ENCODE measurements at places on chromosomes 4 and X. TPM values are rescaled to one million over a fixed set of nuclear protein-coding genes. Genes with fewer than 3 reads are reported as not detected.
A peak's percentile ranks its signal among the peaks of the same experiment; 100 is the strongest.

Gene HAND2
- not detected for total RNA-seq

Gene THAP9
- 2.3 TPM for total RNA-seq

Gene USP26
- not detected for total RNA-seq

Gene H2BW2
- total RNA-seq, result not detected

Gene LUZP4
- not detected for total RNA-seq

Gene GBA3
- total RNA-seq, result not detected

Gene NDST3
- total RNA-seq, result not detected

Gene TBC1D8B
- total RNA-seq, result 0.26 TPM

Gene PNMA5
- total RNA-seq, result not detected

GRCh38 chr4:172992648-172993378, 175.8 kb upstream of the GALNT7 start:
- H3K4me3 ChIP-seq, result no peak overlapping the region
- H3K36me3 ChIP-seq, result no peaks in the 10 kb centered on the region
- no peak overlapping the region for H3K27ac ChIP-seq
- peaks cover 3% of the 10 kb centered on the region for H3K27me3 ChIP-seq
- DNase-seq, result no peak

- no peaks in the 10 kb centered on the region for H3K4me1 ChIP-seq
- H3K4me3 ChIP-seq, result no peak overlapping the region
- H3K27ac ChIP-seq, result no peak overlapping the region
Measured at GRCh38 chr4:34200535-34200934, 2043.8 kb downstream of the ARAP2 start.

- H3K27ac ChIP-seq, result peak overlapping the region; percentile 89
- peaks cover 41% of the 10 kb centered on the region for H3K4me1 ChIP-seq
- peak; percentile 31 for DNase-seq
- H3K4me3 ChIP-seq, result peak overlapping the region; percentile 64
- H3K36me3 ChIP-seq, result peaks cover 25% of the 10 kb centered on the region
Measured at GRCh38 chrX:78321809-78322208, 5.6 kb downstream of the CYSLTR1 start.

- no peak for DNase-seq
- no peak overlapping the region for H3K4me3 ChIP-seq
- no peaks in the 10 kb centered on the region for H3K27me3 ChIP-seq
- no peak overlapping the region for H3K27ac ChIP-seq
Measured at GRCh38 chrX:10048076-10048475, 80.9 kb downstream of the CLDN34 start.

GRCh38 chrX:44674906-44675305, 132.2 kb upstream of the FUNDC1 start:
- no peaks in the 10 kb centered on the region for H3K27me3 ChIP-seq
- DNase-seq, result no peak
- H3K27ac ChIP-seq, result no peak overlapping the region

- H3K27ac ChIP-seq, result no peak overlapping the region
- peaks cover 6% of the 10 kb centered on the region for H3K4me1 ChIP-seq
- no peaks in the 10 kb centered on the region for H3K27me3 ChIP-seq
- peaks cover 2% of the 10 kb centered on the region for H3K36me3 ChIP-seq
- DNase-seq, result no peak
- no peak overlapping the region for H3K4me3 ChIP-seq
Measured at GRCh38 chrX:110082161-110082560, 79.2 kb downstream of the TMEM164 start.

- no peak overlapping the region for H3K4me3 ChIP-seq
- no peak overlapping the region for H3K27ac ChIP-seq
- peaks cover 24% of the 10 kb centered on the region for H3K36me3 ChIP-seq
- no peak for DNase-seq
Measured at GRCh38 chr4:185323606-185324005, 72.1 kb downstream of the LRP2BP start.

GRCh38 chr4:1212546-1213335, 36.2 kb downstream of the CTBP1 start:
- no peak overlapping the region for H3K27ac ChIP-seq
- no peaks in the 10 kb centered on the region for H3K27me3 ChIP-seq
- peaks cover 13% of the 10 kb centered on the region for H3K36me3 ChIP-seq
- no peak for DNase-seq
- H3K4me3 ChIP-seq, result no peak overlapping the region

DNA sequence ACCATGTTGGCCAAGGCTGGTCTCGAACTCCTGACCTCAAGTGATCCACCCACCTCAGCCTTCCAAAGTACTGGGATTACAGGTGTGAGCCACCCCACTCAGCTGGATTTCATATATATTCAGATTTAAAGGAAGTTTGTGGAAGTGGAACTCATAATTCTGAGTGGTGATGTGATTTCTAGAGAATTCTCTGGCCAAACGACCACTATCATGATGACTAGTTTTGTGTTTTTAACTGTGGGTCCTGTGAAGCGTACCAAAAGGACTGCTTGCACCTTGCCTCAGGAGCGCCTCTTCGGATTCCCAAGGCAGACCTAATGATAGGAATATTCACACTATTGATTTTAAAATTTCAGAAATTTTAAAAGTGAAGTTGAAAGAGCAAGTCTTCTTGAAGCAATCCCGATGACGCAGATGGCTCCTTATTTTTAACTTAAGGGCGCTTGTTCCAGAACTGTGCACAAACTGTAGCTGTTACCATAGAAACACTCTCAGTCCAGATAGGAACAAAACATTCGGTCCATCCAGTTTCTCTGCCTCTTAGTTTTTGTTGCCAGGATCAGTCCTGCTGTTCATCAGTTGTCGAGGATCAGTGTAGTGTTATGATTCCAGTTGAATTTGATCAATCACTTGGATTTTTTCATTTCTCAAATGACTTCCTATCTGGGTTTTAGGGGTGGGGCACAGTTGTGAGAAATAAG, 51.7 kb upstream of the CLCN4 start:
- peaks cover 37% of the 10 kb centered on the region for H3K4me1 ChIP-seq
- H3K36me3 ChIP-seq, result peaks cover 22% of the 10 kb centered on the region
- H3K4me3 ChIP-seq, result no peak overlapping the region
- peak overlapping the region; percentile 29 for H3K27ac ChIP-seq

- no peaks in the 10 kb centered on the region for H3K4me1 ChIP-seq
- no peak overlapping the region for H3K27ac ChIP-seq
- H3K36me3 ChIP-seq, result no peaks in the 10 kb centered on the region
- DNase-seq, result no peak
- peaks cover 2% of the 10 kb centered on the region for H3K27me3 ChIP-seq
- no peak overlapping the region for H3K4me3 ChIP-seq
Measured at GRCh38 chr4:4755306-4755705, 104.2 kb upstream of the MSX1 start.

DNA sequence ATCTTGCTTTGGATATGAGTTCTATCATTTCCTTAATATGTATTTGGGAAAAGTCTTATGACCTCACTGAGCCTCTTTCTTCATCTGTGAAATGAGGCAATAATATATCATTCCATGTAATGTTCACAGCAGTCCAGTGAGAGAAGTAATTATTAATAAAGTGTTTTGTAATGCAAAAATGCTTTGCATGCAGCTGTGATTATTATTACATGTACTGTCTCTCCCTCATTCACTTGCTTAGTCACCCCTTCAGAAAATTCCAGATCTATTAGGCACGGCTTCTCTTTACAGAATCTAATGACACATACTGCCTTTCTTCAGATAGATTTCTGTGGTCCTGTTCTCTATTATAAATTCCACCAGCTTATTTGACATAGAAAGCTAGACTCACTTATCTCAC, 53.5 kb upstream of the FGF13 start:
- DNase-seq, result no peak
- no peaks in the 10 kb centered on the region for H3K4me1 ChIP-seq
- no peak overlapping the region for H3K27ac ChIP-seq
- H3K4me3 ChIP-seq, result no peak overlapping the region
- no peaks in the 10 kb centered on the region for H3K36me3 ChIP-seq

DNA sequence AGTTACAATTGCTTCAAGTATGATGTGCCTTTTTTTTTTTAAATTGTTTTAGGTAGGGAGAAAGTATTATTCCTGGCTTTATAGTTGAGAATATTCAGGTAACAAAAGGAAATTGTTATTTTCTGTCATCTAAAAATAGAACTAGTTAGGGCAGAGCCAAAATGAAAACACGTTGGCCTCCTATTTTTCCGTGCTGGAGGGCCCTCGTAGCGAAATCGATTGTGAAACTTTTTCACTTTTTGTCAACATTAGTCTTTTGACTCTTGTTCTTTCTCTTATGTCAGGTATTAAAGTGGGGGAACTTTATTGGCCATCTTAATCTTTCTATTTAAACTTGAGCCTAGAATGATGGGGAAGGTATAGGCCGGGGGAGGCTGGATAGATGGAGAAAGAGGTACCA, 104.9 kb downstream of the ARHGAP10 start:
- H3K4me3 ChIP-seq, result no peak overlapping the region
- no peak overlapping the region for H3K27ac ChIP-seq
- H3K4me1 ChIP-seq, result peaks cover 16% of the 10 kb centered on the region
- peaks cover 2% of the 10 kb centered on the region for H3K36me3 ChIP-seq

- H3K27me3 ChIP-seq, result peaks cover 5% of the 10 kb centered on the region
- no peaks in the 10 kb centered on the region for H3K36me3 ChIP-seq
- no peak overlapping the region for H3K27ac ChIP-seq
- DNase-seq, result no peak
- no peak overlapping the region for H3K4me3 ChIP-seq
Measured at GRCh38 chr4:76740866-76741662, 156.9 kb downstream of the SOWAHB start.

DNA sequence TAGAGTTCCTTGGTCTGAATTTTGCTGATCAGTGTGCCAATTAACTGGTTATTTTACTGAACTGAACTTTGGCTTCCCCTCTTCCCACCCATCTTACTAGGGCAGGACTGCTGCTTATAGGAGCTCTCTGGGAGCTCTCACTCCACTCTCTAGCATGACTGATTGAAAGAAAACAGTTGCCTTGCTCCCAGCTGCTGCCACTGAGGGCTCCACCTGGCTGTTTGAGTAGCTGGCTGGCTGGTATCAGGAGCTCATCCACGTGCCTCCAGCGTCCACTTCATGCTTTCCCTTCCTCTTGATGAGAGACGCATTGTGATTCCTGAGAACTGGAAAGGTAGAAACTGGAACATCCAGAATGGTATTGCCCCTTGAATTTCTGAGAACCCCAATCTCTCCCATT, 73.0 kb upstream of the KLHL13 start:
- no peak for DNase-seq
- H3K4me3 ChIP-seq, result no peak overlapping the region
- no peaks in the 10 kb centered on the region for H3K36me3 ChIP-seq

- peaks cover 3% of the 10 kb centered on the region for H3K4me1 ChIP-seq
- peaks cover 1% of the 10 kb centered on the region for H3K36me3 ChIP-seq
- no peak overlapping the region for H3K27ac ChIP-seq
- no peak for DNase-seq
- H3K4me3 ChIP-seq, result no peak overlapping the region
Measured at GRCh38 chrX:118360429-118361125, 14.7 kb downstream of the WDR44 start.

DNA sequence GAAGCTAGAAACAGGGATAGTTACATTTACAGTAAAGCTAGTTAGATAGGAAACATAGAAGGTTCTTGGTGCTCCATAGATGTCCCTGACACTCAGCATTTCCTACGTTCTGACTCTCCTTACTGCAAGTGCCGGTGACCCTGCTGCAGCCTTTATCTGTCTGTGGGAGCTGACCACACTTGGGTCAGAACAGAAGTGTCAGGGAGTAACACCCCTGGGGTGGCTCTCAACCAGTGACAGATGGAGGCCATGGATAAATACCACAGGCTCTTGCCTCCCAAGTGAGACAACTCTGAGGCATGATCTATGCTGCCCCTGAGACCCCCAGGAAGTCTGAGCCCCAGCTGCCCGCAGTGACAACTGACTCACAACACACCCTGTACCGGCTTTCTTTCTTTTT, 69.8 kb downstream of the ANXA3 start:
- H3K36me3 ChIP-seq, result peaks cover 5% of the 10 kb centered on the region
- no peak overlapping the region for H3K27ac ChIP-seq
- DNase-seq, result no peak

DNA sequence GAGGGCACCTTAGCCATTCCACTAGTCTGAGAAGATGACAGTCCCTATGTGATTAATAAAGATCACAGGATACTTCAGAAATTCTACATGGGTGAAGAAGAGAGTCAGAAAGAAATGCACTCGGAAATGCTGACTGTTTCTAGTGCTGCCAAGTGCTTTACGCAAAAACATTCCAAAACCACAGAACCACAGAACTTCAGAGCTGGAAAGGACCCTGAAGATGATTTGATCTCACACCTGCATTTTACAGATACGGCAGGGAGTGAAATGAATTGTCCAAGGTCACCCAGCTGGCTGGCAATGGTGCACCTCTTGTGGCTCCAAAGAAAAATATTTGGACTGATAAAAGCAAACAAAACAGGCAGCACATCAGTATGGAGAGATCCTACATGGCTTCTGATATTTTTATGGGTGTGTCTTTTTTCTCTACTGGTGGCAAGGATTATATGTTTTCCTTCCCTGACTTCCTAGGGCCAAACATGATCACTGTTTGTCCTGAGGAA, 115.9 kb downstream of the MAML3 start:
- H3K27ac ChIP-seq, result no peak overlapping the region
- no peaks in the 10 kb centered on the region for H3K36me3 ChIP-seq

GRCh38 chr4:89610236-89610635, 226.7 kb downstream of the SNCA start:
- no peak overlapping the region for H3K27ac ChIP-seq
- H3K27me3 ChIP-seq, result no peaks in the 10 kb centered on the region
- peaks cover 3% of the 10 kb centered on the region for H3K36me3 ChIP-seq
- no peak for DNase-seq
- H3K4me1 ChIP-seq, result peaks cover 24% of the 10 kb centered on the region
- no peak overlapping the region for H3K4me3 ChIP-seq

DNA sequence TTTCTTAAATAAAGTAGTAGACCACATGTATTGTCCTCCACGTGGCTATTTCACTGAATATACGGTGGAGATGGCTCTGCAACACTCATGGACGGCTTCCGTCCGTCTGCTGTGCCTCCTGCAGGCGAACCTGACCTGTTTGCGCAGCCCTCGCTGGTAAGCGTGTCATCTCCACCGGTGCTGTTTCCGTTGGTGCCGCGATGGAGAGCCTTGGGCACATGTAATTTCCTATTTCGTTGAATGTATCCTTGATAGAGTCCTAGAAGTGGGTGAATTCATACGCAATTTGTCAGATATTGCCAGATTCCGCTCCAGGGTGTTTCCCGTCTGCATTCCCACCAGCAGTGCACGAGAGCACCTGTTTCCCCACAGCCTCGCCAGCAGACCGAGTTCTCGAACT, 48.5 kb downstream of the HTT-AS start:
- no peak overlapping the region for H3K4me3 ChIP-seq
- H3K4me1 ChIP-seq, result no peaks in the 10 kb centered on the region
- no peak for DNase-seq
- no peaks in the 10 kb centered on the region for H3K36me3 ChIP-seq
- peaks cover 6% of the 10 kb centered on the region for H3K27me3 ChIP-seq
- no peak overlapping the region for H3K27ac ChIP-seq

GRCh38 chr4:118816538-118817177, 19.3 kb downstream of the SEC24D start:
- DNase-seq, result no peak
- no peaks in the 10 kb centered on the region for H3K27me3 ChIP-seq
- H3K27ac ChIP-seq, result peak overlapping the region; percentile 45
- H3K36me3 ChIP-seq, result peaks cover 35% of the 10 kb centered on the region
- H3K4me3 ChIP-seq, result no peak overlapping the region

- no peaks in the 10 kb centered on the region for H3K36me3 ChIP-seq
- H3K27me3 ChIP-seq, result no peaks in the 10 kb centered on the region
- no peak for DNase-seq
- H3K4me1 ChIP-seq, result no peaks in the 10 kb centered on the region
Measured at GRCh38 chrX:110692866-110693265, 102.8 kb downstream of the CHRDL1 start.

All from activated T-helper 1 cell treated with anti-CD3 and anti-CD28 coated beads, Interleukin-12 subunit alpha, Interleukin-12 subunit beta, Interleukin-2, Interleukin-4 antibody, amounts not matched to agents 30 ng/mL and 10 ng/mL and 1 ng/mL, durations not matched to agents 14 hours and 24 hours and 36 hours (primary cell).